ENCODE measurements at places on chromosomes 2 and 18.

- DNase-seq: no peak
Observed at GRCh38 chr2:181104512-181105115, 124.2 kb downstream of the UBE2E3 start.

GRCh38 chr2:67619204-67619603 is 222.1 kb downstream of the ETAA1 start:
- DNase-seq: no peak

GRCh38 chr2:234157817-234158588 is 107.5 kb downstream of the SPP2 start:
- DNase-seq: no peak

- DNase-seq: no peak
Observed at GRCh38 chr2:33681364-33681757, 82.3 kb upstream of the FAM98A start.

GRCh38 chr2:27954771-27955383 is 64.3 kb downstream of the BABAM2 start:
- peak; percentile 11 for DNase-seq

DNA sequence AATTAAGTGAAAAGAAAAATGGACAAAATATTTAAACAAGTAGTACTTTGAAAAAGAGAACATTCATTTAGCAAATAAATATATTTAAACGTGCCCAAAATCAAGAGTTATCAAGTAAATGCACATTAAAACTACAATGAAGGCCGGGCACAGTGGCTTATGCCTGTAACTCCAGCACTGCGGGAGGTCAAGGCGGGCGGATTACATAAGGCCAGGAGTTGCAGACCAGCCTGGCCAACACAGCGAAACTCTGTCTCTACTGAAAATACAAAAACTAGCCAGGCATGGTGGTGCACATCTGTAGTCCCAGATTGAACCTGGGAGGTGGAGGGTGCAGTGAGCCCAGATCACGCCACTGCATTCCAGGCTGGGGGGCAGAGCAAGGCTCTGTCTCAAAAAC is 9.8 kb downstream of the STAM2 start:
- DNase-seq: no peak

- no peak for DNase-seq
Observed at GRCh38 chr2:64699712-64700111, 46.0 kb upstream of the SERTAD2 start.

DNA sequence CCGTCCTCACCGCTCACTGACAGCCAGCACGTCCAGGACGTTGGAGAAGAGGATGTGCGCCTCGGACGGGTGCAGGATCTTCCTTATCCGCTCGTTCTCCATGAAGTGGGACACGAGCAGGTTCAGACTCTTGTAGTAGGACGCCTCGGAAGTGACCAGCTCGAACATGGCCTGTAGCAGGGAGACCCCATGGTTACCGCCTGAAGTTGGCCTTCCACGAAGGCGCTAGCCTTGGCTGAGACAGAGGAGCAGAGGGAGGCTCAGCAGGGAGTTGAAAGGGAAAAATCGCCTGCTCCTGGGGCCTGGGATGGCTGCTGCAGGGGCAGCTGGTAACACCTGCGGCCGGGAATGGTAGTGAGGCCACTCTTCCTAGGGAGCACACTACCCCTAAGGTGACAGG is 24.7 kb downstream of the SNORC start:
- DNase-seq: no peak

- DNase-seq: no peak
Observed at GRCh38 chr2:180720829-180721228, 259.6 kb upstream of the UBE2E3 start.

DNA sequence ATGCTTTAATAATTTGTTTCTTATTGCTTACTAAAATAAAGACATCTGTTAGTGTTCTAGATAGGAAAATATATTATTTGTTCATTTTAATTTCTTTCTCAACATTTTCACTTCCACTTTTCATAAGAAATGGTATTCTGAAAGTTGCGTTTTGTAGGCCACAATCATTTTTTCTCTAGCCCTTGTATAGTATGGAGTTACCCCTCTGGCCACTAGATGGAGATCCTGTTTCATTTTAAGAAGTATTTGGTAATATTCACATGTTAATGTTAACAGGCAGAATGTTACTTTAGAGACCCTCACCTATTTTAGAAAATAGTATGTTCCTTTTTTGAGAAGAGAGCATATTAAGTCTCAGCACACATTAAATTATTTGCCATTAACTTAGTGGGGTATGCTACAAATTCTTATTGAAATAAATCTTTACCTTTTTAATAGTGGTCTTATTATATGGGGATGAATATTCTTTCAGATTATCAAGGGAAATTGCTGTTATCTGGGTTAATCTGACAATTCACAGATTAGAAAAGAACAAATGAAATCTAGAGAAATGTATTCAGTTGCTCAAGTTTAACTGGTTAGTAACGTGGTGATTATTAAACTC is 73.9 kb upstream of the TTC27 start:
- DNase-seq: no peak

DNA sequence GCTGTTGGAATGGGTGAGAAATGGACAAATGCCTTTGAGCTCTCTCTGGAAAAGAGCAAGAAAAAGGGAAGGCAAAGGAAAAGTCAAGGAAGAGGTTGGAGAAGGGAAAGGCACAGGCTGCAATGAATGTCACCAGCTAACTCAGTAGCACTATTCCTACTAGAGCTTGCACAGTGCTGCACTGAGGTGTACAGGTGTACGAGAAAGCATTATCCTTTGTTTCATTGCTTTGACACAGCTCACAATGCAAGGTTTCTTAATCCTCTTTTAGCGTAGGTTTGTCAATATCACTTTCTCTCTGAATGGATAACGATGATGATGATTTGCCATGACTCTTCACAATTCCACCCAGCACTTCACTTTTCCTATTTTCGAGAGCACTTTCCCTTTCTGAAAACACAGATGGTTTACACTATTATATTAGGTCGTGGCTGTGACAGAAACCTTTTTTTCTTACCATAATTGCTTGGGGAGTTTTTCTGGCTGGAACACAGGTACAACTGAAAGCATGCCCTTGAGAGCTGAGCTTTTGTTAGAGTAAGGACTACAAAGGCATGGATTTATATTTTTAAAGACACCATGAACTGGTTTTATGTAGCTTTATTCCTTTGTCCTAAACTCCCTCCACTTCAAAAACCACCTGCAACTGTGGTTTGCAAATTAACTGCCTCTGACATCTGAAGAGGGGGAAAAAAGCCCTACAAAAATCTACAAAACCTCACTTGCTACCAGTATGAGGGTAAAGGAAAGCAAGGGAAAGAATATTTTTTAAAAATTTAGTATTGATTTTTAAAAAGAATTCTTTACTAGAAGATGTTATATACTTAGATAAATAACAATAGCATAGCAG is 265.5 kb downstream of the TGIF1 start:
- no peak for DNase-seq
